Fibroblast of lung (primary cell): ENCODE measurements at places on chromosomes 3 and 15.
A peak's percentile ranks its signal among the peaks of the same experiment; 100 is the strongest.

- no peak for DNase-seq
These were observed at the start of gene P2RY14 for GRCh38 chr3:151278230-151278629. TSS of gene P2RY14 (minus strand) at chr3:151278542. CDS start at chr3:151214316, 64,226 bp downstream.

GRCh38 chr3:195251336-195252065, 19.5 kb downstream of the XXYLT1 start:
- DNase-seq, result no peak

GRCh38 chr3:172591876-172592771, 68.9 kb upstream of the TNFSF10 start:
- no peak for DNase-seq

DNA sequence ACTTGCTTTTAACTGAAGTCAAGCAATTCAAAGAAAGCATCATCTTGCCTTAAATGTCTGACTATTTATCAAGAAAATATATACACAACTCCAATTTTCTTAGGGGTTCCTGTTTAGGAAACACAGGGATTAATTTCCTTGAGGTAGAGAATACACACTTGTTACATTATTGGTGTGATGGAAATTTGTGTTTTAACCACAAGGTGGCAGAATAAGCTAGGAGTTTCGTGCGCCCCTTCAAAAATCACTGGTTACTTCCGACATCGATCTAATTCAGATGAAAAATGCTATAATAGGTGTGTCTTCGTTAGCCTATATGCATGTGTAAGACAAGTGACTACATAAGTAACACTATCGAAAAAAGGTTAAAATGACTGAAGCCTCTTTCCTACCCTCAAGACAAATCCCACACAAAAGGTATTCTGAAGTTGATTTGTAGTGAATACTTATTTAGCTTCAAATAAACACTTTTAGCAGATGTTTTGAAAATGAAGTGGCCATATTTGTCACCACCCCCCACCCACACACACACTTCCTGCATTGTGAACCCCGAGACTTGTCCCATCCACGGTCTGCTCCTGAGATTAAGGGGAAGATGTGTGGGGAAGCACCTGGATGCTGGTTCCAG, 246.5 kb downstream of the ROBO1 start:
- peak; percentile 34 for DNase-seq

- DNase-seq, result no peak
These were observed 48.0 kb downstream of the KPNA1 start for GRCh38 chr3:122466701-122467240.

DNA sequence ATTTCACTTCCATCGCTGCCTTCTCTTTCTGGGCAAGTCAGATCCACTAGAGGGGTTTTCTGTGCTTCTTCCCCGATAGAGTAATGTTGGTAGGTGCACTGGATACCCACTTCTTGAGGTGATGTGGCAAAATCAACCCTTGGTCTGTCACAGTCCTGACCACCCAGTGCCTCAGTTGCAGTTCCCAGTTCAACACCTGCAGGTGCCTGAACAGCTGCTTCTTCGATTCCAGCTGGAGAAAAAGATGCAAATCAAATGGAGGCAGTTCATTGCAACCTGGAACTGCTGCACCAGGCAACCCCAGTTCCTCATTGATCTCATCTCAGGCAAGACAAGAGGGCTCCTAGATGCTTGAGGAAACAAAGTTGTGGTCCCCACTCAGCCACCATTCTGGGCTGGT, 186.6 kb downstream of the UBE2E2 start:
- no peak for DNase-seq

DNA sequence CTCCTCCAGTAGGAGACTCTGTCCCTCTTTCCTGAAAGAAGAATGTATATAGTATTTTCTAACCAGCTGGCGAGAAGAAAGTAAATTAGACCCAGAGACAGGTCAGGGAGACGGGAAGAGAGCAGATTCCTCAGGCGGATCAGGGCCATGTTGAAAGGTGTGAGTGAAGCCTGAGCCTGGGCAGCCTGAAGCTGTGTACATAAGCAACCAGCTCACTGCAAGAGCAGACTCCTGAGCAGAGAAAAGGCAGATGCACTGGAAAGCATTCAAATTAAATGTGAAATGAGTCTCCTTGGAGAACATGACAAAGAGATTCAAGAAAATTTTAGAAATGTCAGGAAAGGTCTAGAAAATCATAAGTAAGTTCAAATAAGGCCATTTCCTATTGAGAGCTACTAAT, 165.8 kb downstream of the GOLIM4 start:
- no peak for DNase-seq

GRCh38 chr3:54036543-54036942, 85.8 kb upstream of the CACNA2D3 start:
- DNase-seq, result no peak

DNA sequence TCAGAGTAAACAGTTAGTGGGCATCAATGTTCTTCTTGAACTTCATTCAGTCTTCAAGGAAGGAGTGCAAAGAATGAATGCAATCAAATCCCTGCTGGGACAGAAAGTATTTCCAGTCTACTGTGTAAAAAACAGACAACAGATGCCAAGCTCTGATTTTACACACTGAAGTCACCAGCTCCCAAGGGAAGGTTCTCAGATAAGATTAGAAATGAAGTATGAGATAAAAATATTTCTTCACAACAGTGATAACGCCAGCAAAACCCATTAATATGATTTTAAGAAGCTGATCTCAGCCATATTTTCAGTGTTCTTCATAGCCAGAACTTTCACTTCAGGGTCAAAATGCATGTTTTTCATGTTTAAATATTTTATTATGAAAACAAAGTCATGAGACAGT, 265.6 kb downstream of the CTNNB1 start:
- DNase-seq, result peak; percentile 16

DNA sequence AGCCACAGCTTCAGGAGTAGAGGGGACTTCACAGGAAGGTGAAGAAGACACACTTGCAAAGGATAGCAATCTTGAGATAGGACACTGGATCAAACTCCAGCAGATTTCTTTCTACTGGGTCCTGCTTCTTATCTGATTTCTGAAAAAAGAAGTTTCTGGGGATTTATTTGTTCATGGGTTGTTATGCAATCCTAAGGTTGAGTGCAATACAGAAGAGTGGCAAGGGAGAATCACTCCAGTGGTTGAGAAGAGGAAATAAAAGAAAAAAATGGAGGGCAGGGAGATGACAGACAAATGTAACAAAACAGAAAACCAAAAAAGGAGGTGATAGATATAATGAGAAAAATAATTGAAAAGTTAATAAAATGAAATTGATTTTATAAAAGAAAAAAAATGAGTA, 858.3 kb downstream of the TUSC7 start:
- DNase-seq, result no peak

GRCh38 chr3:143977341-143978262, 6.0 kb downstream of the DIPK2A start:
- no peak for DNase-seq
